SW 1271 (cell line): ENCODE measurements at places on chromosomes 16 and 17.
A peak's percentile ranks its signal among the peaks of the same experiment; 100 is the strongest.

GRCh38 chr16:79379095-79379494 is 221.4 kb downstream of the MAF start:
- DNase-seq: no peak

- no peak for DNase-seq
Observed at GRCh38 chr17:48333034-48333530, 96.9 kb downstream of the SKAP1 start.

DNA sequence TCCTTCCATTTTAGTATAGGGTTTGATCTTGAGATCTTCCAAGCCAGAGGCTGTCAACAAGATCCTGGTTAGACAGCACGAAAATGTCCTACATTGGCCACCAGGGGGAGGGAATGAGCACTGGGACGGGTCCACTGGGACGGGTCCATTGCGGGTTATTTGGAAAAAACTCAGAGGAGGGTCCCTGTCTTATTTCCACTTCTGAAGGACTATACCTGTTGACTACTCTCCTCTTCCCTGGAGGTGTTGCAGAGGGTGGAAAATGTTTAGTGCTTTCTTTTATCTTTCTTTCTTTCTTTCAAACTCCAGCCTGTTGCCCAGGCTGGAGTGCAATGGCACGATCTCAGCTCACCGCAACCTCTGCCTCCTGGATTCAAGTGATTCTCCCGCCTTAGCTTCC is 2.5 kb downstream of the TTLL6 start:
- DNase-seq: peak; percentile 42

DNA sequence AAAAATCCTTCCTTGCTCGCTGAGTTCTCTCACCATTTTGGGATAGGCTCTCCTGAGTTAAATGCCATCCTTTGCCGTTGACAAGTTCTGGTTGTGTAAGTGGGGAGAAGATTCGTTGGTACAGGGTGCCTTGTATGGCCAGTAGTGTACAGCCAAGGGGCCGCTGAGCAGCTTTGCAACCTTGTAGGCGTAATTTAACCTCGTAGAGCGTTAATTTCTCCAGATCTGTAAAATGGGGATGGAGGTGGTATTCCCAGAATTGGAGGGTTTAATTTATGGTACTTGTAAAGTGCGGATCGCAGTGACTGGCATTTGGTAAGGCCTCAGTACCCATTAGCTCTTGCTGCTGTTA is 1.4 kb downstream of the ARSG start:
- DNase-seq: no peak

DNA sequence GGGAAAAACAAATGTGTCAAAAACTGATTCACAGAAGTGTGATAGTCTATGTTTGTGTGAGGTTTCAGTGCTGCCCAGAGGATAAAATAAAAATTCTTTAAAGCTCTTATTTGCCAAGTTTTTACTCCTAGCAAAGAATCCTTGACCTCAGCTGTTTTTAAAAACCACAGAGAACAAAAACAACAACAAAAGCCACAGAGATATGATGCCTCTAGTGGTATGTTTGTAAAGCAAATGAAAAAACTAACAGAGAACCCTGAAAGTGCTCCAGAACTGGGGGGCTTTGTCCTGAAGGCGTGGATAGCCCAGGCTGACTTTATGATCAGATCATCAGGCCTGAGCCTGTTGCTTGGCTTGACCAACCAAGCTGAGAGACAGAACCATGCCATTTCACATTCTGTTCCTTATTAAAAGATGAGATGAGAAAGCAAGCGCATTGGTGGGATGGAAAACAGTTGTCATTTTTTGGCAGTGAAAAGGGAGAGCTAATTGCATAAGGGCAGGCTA is 411.0 kb downstream of the CPPED1 start:
- no peak for DNase-seq

GRCh38 chr17:43702637-43703036 is 40.9 kb upstream of the MEOX1 start:
- no peak for DNase-seq

GRCh38 chr16:71474864-71475263 is 12.8 kb upstream of the ZNF23 start:
- DNase-seq: peak; percentile 75

DNA sequence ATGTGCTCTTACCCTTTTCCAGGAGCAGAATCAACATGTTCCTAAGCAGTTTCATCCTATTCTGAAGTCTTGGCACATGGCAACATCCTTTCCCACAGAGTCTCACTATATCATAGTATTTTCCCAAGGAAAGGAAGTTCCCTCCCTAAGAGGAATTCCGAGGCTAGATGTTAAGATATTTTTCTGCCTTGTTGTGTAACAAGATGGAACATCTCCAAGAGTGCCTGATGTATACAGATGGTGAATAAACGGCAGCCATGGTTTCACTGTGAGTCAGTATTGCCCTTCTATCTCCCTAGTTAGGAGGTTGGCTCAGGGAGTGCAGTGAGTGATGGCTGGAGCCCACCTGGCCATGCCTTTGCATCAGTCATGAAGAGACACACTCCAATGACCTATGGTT is 48.2 kb downstream of the SPACA3 start:
- no peak for DNase-seq

DNA sequence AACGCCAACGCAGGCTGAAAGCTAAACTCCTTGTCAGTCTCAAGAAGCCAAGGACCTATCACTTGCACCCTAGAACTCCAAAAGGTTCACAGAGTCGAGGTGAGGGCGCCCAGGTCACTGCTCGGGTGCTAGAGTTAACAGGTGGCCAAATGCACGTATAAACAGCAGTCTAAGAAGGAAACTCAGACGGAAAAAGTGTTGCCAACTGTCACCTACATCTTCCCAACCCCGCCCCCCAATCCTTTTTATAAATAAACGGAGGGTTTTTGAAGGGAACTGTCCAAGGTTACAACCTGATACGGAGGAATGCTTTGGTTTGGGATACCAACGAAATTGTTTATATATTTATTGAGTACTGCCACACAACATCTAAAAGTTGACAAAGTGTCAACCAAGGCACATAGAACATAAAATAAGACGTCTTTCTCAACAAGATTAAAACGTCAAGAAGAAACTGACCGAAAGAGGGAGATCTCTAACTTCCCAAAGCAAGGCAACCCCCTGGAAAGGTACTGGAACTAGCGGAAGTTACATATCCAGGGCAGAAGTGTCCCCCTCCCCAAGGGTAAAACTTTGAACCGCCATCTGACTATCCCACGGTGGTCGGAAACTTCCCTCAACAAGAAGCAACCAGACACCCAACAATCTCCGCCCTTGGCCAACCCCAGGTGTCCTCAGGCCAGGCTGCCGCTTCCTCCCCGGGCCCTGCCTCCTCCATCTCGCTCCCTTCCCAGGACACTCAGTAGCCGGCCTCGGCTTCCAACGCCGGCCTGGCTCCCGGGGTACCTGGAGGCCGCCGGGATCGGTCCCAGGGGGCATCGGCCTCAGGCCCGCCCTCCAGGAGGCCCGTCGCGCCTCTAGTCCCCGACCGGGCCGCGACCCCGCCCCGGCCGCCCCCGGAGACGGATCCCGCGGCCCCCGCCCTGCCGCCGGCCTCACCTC is 982 bp downstream of the SPAG9 start:
- DNase-seq: peak; percentile 61

DNA sequence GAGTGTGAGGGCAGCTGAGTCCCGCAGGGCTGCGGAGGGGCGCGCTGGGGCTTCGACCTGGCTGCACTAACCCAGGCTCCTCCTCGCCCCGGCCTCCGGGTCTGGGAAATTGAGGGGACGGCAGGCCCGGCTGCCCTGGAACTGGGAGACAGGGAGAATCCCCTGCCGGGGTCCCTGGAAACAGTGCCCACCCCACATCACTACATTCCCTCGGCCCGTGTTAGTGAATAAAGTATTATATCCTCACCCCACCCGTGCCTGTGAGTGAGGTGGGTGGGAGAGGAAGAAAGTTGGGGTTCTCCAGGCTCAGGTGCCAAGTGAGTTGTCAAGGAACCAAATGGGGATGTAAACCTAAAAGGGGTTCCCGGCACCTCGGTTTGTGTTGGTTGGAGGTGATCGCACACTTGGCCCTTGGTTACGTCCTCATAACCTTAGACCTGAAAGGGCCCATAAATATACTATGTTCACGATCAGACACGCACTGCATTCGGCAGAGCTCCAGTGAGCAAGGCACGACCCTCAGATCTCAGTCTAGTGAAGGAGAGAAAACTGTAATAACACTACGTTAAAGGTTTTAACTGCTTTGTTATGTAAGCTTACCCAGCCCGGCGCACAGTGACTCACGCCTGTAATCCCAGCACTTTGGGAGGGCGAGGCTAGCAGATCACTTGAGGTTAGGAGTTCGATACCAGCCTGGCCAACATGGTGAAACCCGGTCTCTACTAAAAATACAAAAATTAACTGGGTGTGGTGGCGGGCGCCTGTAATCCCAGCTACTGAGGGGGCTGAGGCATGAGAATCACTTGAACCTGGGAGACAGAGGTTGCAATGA is 11.2 kb downstream of the ZNF771 start:
- DNase-seq: no peak

- DNase-seq: no peak
Observed at GRCh38 chr16:17076092-17076754, 394.5 kb downstream of the XYLT1 start.

DNA sequence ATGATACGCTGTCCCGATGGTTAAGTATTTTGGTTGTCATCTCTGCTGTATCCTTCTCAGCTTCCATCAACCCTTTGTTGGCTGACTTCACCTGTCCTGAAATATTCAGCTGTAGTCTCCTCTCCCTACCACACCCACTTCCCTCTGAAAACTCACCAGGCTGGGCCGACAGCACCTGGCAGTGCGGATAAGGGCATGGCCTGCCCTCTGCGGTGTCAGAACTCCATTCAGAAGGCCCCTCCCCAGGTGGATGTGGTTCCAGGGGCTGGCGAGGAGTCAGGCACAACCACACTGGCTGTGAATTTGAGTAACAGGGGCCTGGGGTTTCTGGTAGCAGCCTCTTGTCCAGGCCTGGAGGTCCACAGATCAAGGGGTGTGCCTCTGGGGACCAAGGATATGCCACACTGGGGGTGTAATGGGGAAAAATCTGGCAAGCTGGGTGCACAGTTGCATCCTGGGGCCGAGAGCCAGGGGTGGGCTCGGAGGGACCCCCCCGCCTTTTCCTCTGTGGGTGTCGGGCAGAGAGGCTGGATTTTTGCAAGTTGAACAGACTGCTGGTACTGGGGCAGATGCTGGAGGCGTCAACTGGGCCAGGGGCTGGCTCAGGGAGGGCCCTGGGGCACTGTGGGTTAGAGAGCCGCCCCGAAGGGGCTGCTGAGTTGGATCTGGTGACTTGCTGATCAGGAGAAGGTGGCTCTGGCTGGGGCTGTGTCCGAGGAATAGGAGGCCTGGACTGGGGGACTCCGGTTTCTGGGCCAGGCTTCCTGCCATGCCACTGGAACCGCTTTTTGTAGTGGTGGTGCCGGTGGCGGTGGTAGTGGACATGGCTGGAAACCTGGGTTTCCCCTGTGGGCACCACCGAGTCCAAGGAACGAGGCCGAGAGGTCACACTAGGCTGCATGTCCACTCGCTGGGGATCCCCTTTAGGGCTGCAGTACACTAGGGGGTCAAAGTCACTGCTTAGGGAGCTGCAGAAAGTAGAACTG is 5.6 kb upstream of the SUPT4H1 start:
- no peak for DNase-seq

DNA sequence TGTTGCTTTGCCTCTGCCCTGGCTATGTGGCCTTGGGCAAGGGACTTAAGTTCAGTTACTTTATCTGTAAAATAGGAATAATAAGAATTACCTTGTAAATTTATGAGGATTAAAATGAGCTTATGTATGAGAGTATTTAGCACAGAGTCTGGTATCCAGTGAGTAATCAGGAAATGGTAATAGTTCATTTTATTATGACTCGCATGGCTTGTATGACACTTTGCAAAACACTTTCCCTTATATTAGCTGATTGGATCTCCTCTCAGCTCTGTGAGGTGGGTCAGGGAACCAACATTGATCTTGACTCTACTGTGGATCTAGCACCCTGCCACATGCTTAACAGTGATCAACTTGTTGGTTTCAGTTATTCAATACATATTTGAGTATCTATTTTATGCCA is 8.3 kb upstream of the CDH3 start:
- no peak for DNase-seq

- no peak for DNase-seq
Observed at GRCh38 chr17:48570325-48571023, 7.7 kb downstream of the HOXB4 start.

DNA sequence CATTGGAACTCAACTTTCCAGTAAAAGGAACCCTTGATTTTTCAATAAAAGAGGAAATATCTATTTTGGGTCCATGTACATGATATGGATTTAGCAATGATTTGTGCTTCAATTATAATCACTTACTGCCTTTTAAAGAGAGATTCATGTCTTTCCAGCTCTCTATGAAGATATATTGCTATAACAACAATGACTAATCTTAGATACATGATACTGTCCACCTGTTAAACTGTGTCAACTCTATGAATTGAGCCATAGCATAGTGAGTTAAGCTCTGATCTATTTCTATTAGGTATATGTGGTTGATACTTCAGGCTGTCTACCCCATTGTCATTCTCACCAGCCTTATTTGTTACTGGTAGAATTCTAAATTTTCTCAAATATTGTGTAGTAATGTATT is 15.0 kb upstream of the MPHOSPH6 start:
- no peak for DNase-seq

DNA sequence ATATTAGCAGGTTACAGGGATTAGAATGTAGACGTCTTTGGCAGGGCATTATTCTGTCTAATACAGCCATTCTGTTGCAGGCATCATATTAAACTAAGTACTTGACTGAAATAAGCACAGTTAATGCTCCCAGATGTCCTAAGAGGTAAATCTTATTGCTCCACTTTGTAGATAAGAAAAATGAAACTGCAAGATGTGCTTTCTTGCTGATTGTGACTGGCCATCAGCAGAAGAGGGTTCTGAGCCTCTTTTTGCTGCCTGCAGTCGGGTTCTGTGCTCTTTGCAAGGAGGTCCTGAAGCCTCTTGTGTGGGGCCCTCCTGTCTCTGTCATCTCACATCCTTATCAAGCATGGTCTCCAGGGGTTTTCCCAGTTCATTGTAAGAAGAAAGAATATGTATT is 167.1 kb downstream of the KCNJ2 start:
- DNase-seq: no peak

- no peak for DNase-seq
Observed at GRCh38 chr16:1884155-1884760, 12.3 kb upstream of the MEIOB start.

DNA sequence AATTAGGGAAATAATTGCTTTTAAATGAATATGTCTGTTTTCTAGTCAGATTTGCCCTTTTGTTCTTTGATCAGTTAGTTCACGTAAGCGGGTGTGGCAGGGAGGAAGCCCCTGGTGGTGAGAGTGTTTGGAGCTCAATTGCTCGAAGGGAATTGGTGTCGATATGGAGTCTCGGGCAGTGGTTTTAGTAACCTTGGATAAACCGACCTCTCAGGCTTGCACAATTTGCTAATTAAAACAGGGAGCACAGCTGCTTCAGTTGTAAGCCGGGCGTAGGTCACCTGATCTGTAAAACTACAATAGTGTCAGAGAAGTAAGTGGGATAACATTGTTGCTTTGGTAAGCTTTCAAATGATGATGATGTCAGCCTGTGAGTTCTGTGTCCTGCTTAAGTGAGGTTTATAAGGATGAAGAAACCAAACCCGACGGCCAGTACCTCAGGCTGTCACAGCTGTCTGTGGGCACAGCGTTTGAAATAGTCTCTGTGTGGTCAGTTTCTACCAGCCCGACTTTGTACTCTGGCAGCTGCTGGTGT is 2.9 kb downstream of the ZNF750 start:
- DNase-seq: no peak

- no peak for DNase-seq
Observed at GRCh38 chr17:62882878-62883277, 74.8 kb upstream of the MARCHF10 start.
